Stimulated activated CD8-positive, alpha-beta memory T cell treated with anti-CD3 and anti-CD28 coated beads, Interleukin-4, amount 100 ng/mL, for 1 hour (primary cell): ENCODE measurements at places on chromosomes 16 and 17.
A peak's percentile ranks its signal among the peaks of the same experiment; 100 is the strongest.

- DNase-seq, result no peak
These were observed 74.5 kb upstream of the RCVRN start for GRCh38 chr17:9979463-9979995.

GRCh38 chr16:52312716-52313115 lies 234.2 kb downstream of the TOX3 start:
- no peak for DNase-seq

GRCh38 chr17:4086041-4086483 lies 56.8 kb downstream of the ZZEF1 start:
- DNase-seq, result no peak

DNA sequence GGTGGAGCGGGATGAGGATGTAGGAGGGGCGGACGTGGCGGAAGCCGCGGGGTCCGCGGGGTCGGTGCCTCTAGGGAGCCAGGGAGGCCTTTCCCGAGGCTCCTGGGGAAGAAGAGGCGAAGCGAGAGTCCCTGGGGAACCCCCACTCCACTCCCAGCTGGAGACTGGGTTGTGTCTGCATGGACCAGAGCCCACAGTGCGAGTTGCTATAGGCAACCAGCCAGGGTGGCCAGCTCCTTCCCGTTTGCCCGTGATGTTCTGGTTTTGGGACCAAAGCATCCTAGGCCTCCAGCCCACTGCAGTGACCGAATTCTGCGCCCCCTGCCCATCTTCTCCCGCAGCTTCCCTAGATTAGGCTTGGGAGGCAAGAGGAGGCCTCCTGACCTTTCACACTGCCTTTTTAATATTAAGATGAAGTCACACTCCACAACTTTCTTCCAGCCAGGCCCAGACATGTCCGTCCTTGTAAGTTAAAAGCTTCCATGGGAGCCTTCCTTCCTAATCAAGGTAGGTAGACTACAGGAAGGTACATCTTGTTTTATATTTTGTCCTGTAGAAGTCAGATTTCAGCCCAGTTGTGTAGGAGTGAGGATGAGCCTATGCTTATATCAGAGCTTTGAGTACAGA lies 469 bp downstream of the AMZ2 start:
- DNase-seq, result no peak

- no peak for DNase-seq
These were observed 5.6 kb upstream of the SLC6A4 start for GRCh38 chr17:30241051-30241450.

DNA sequence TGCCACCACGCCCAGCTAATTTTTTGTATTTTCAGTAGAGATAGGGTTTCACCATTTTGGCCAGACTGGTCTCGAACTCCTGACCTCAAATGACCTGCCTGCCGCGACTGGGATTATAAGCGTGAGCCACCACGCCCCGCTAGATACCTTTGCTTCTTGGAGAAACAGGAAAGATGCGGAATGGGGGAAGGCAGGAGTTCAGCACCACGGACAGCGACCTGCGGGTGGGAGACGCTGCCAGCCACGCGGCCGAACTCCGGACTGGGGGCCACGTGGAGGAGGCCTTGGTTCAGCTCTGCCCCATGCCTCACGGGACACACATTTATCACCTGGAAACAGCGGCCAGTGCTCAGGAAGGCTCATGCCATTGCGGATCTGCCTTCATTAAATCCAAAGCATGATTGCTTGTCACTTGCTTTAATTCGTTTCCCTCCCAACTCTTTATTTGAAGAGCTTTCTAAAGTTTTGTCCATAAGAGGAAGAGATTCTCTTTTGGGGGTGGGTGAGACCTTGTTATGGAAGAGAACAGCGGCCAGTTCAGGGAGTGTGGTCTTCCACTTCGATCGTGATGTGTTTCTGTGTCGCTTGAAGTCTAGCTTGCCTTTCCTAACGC lies 219.9 kb downstream of the ENGASE start:
- peak; percentile 1 for DNase-seq

DNA sequence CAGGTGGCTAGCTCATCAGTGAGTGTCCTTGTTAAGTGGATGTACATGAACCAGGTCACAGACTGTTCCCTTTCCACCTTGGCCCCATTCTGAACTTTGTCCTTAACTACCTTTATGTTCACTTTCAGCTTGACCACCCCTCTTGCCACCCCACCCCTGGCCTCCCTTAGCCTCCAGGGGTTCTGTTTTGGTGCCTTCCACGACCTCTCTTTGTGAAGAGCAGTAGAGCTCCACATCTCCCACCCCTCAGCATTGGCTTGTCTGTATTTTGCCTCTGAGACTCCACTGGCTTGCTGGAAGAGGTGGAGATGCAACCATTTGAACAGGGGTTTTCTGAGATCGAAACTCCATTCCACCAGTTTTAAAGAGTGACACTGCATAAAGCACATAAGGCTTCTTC lies 123.5 kb downstream of the RGS9 start:
- DNase-seq, result no peak

DNA sequence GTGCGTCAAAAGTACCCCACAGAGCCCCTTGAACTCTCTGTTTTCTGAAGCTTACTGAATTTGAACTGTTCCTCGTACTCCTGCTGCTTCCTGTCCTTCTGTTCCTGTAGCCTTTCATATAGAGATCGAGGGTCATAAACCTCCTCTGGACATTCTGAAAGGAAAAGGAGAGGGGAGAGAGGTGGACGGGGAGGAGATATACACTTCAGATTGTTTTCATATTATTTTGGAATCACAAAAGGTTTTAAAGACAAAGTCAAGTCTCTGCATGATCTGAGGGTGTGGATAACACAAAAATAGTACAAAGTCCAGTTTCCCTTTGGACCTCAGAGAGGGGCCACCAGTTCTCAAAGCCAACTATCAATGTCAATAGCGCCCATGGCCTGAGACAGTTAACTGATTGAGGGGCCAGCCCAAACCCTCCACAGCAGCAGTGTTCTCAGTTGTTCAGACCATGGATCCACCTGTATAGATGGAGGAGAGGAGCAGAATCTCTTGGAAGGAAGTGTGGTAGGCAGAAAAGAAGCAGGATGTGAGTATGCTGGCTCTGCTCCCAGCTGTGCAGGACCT lies 13.0 kb downstream of the PSME3IP1 start:
- no peak for DNase-seq

DNA sequence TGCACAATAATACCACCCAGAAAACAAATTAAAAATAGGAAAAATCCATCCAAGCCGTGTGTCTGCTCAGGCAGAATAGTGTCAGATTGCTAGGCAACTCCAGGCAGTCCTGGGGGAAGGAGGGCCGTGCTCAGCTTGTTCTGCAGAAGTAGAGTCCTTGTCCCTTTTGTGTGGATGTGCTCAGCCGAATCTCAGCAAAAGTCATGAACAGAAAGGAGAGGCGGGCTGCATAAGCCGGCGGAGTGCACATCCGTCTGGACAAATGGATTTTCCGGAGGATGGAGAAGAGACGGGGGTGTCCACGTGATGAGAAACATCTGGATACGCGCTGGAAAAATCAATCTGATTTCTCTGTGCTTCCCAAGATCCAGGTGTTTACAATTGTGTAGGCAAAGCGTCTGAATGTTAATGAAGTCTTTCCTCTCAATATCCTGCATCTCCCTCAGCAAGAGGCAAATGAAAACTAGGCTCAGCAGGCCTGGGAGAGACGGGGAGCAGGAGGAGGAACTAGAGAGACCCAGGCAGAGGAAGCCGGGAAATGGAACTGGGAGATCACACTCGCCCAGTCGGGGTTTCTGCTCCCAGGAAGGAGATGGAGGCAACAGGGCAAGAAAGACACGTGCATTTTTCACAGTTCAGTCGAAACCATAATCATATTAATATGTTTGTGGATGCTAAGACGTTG lies 7.7 kb upstream of the RBFOX3 start:
- DNase-seq, result no peak

- DNase-seq, result peak; percentile 28
These were observed 70.8 kb downstream of the XPO6 start for GRCh38 chr16:28140788-28141618.

DNA sequence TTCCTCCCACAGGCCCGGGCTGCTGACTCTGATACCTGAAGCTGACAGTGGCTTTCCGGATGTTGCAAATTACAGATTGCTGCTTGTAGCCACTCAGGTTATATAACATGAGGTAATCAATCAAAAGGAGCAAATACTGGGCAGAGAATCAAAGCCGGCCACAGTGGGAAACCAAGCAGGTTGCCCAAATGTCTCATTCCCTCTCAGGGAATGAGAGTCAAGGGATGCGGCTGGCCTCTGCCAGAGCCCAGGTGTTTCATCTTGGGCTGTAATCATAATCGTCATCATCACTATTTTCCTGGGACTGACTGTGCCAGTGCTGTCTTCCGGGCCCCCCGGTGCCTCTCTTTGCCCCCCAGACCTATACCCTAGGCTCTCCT lies 292.4 kb upstream of the FOXF1 start:
- no peak for DNase-seq
